Neural progenitor cell (in vitro differentiated cells): ENCODE measurements at places on chromosomes 11 and 22.
A peak's percentile ranks its signal among the peaks of the same experiment; 100 is the strongest.

GRCh38 chr11:7595016-7595866, 78.1 kb downstream of the CYB5R2 start:
- H3K27ac ChIP-seq = peak overlapping the region; percentile 79
- no peaks in the 10 kb centered on the region for H3K36me3 ChIP-seq
- H3K4me1 ChIP-seq = peaks cover 43% of the 10 kb centered on the region
- peak; percentile 77 for DNase-seq
- H3K27me3 ChIP-seq = no peaks in the 10 kb centered on the region
- H3K4me3 ChIP-seq = peak overlapping the region; percentile 23

GRCh38 chr11:77642228-77642627, 4.6 kb upstream of the CLNS1A start:
- DNase-seq = no peak
- H3K36me3 ChIP-seq = no peaks in the 10 kb centered on the region
- H3K27ac ChIP-seq = no peak overlapping the region
- H3K4me3 ChIP-seq = no peak overlapping the region
- no peaks in the 10 kb centered on the region for H3K4me1 ChIP-seq
- no peaks in the 10 kb centered on the region for H3K27me3 ChIP-seq

DNA sequence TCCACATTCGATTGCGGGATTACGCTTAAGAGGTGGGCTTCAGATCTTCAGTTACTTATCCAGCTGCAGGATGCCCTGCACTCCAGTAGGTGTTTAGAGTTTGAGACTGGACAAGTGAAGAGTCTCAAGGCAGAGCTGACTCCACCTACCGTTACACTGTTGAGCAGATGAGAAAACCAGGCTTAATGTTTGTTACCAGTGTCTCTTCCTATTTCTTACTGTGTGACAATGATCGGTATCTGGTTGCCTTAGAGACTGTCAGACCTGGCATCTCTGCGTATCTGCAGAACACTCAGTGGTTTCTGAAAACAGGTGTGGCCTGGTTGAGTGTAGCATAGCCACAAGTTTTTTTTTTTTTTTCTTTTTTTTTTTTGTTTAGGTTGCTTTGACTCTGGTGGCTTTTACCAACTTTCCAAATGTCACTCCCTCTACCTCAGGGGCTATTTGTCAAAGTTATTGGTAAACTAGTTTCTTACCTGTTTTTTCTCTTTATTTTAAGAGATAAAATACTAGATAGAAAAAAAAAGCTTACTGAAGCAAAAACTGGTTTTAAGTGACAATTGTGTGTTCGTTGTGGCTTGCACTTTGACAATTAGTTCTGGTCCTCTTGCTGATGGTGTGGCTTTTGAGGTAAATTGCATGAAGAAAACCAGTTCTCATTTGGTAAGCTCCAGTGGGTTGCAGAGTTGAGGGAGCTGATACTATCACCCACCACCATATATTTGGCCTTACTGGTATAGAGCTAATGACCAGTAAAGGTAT, 284.8 kb downstream of the ETS1 start:
- no peaks in the 10 kb centered on the region for H3K36me3 ChIP-seq
- H3K27ac ChIP-seq = no peak overlapping the region
- H3K4me1 ChIP-seq = no peaks in the 10 kb centered on the region
- no peak overlapping the region for H3K4me3 ChIP-seq
- no peak for DNase-seq
- H3K27me3 ChIP-seq = no peaks in the 10 kb centered on the region

DNA sequence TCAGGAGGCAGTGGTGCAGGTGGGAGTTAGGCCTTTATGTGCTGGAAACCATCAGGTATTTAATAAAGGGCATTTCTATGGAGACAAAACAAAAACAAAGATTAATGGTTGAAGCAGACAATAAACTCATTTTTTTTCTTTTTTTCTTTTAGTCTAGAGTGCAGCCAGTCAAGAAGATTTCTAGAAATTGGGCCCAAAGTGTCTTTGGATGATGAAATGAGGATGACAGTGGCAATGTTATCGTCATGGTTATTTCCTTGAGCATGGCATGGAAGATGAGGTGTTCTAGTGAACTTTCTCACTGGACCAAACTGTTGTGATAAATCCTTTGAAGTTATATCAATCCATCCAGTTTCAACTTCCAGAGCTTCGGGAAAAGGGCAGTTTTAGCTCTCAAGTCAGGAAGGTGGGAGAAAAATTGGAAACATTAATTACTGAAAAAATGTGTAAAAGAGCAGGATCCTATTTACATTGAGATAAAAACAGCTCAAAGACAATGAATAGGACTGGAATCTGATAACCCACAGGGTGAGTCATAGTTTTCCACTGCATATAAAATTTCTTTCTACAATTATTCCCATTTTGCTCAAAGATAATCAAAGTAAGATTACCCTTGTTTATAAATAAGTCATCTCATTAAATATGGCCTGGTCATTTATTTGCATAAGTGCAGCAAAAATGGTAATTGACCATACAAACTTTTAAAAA, 33.0 kb downstream of the PRR5L start:
- H3K36me3 ChIP-seq = no peaks in the 10 kb centered on the region
- H3K4me1 ChIP-seq = peaks cover 9% of the 10 kb centered on the region
- no peak for DNase-seq
- H3K27me3 ChIP-seq = no peaks in the 10 kb centered on the region
- H3K27ac ChIP-seq = no peak overlapping the region

GRCh38 chr11:95067039-95067840, 521 bp downstream of the SRSF8 start:
- peaks cover 3% of the 10 kb centered on the region for H3K27me3 ChIP-seq
- H3K36me3 ChIP-seq = peaks cover 9% of the 10 kb centered on the region
- peak; percentile 85 for DNase-seq
- H3K4me3 ChIP-seq = peak overlapping the region; percentile 61
- H3K27ac ChIP-seq = no peak overlapping the region
- H3K4me1 ChIP-seq = peaks cover 18% of the 10 kb centered on the region

- H3K36me3 ChIP-seq = no peaks in the 10 kb centered on the region
- H3K4me3 ChIP-seq = no peak overlapping the region
- H3K27me3 ChIP-seq = no peaks in the 10 kb centered on the region
Observed at GRCh38 chr11:1876361-1877063, 15.2 kb downstream of the PRR33 start.

GRCh38 chr22:23292453-23293350, 112.4 kb downstream of the BCR start:
- H3K36me3 ChIP-seq = no peaks in the 10 kb centered on the region
- no peak for DNase-seq
- H3K27me3 ChIP-seq = no peaks in the 10 kb centered on the region
- no peak overlapping the region for H3K4me3 ChIP-seq
- H3K4me1 ChIP-seq = no peaks in the 10 kb centered on the region
- no peak overlapping the region for H3K27ac ChIP-seq

DNA sequence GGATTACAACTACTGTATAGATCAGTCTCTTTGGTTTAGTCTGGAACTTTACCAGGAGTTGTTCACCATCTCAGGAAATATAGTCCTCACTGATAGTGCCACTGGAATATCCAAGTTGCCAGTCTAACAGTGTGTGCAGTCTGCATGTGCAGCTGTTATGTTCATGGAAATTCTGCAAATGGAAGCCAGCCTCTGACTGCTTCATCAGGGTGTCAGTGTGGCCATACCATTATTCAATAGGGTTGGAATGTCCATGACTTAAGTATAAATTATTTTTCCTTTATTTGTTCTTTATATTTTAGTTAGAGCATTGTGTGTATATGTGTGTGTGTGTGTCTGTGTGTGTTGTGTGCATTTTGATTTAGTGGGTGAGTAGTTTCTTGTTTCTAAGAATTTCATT, 51.8 kb downstream of the C11orf96 start:
- H3K27me3 ChIP-seq = no peaks in the 10 kb centered on the region
- H3K27ac ChIP-seq = no peak overlapping the region
- no peaks in the 10 kb centered on the region for H3K36me3 ChIP-seq
- H3K4me3 ChIP-seq = no peak overlapping the region

DNA sequence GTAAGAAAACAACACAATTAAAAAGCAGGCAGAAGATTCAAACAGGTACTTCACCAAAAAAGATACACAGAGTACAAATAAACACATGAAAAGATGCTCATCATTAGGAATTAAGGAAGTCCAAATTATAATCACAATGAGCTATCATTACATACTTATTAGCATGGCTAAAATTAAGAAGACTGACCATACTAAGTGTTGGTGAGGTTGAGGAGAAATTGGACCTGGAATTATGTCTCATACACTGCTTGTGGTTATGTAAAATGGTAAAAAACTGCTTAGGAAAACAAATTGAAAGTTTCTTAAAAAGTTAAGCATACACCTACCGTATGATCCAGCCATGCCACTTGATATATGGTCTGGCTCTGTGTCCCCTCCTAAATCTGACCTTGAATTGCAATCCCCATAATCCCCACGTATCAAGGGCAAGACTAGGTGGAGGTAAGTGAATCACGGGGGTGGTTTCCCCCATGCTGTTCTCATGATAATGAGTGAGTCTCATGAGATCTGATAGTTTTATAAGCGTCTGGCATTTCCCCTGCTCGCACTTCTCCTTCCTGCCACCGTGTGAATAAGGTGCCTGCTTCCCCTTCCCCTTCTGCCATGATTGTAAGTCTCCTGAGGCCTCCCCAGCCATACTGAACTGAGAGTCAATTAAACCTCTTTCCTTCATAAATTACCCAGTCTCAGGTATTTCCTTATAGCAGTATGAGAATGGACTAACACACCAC, 4.8 kb downstream of the SAAL1 start:
- no peak overlapping the region for H3K4me3 ChIP-seq
- no peaks in the 10 kb centered on the region for H3K27me3 ChIP-seq
- no peak overlapping the region for H3K27ac ChIP-seq
- H3K36me3 ChIP-seq = peaks cover 13% of the 10 kb centered on the region
- DNase-seq = no peak
